ENCODE measurements at places on chromosomes 12 and 14.

- peak; percentile 49 for DNase-seq
These were observed 1.4 kb downstream of the PCK2 start for GRCh38 chr14:24095271-24096068.

GRCh38 chr12:11863478-11863906 lies 207.2 kb upstream of the BCL2L14 start:
- DNase-seq, result no peak

GRCh38 chr12:20220339-20220738 lies 148.0 kb upstream of the PDE3A start:
- DNase-seq, result peak; percentile 11

- no peak for DNase-seq
These were observed 61.6 kb downstream of the SH2B3 start for GRCh38 chr12:111467092-111467856.

DNA sequence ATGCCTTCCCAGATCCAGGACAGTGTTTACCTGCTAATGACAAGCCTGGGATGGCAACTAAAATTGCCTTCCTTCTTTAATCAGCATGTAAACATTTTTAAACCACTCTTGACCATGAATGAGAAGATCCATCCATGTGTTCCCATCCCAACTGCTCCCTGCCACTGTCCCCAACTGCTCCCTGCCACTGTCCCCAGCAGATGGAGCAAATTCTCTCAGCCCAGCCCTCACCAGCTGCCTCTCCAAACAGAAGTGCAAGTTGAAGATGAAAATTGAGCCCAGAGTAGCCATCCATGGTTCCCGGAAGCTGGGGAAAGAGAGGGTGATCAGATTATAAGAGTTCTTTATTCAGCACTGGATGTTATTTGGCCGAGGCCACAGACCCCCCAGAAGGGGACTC lies 133.1 kb downstream of the SLC15A4 start:
- DNase-seq, result no peak

DNA sequence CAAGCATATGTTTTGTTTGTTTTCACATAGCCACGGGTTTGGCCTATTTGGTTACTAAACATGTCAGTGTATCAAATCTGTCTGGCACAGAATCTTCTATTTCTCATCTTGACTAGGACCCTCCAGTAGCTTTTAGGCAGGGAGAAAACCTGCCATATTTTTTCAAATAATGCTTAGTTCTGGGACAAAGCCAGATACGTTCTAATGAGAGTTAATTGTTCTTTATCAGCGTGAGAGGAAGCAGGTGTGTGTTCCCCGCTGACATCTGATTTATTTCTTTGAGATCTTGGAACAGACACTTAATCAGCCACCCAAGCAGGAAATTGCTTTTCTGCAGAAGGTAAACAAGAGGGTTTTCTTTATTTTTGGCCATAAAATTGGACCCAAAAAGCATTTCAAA lies 54.8 kb downstream of the GOLGA5 start:
- DNase-seq, result no peak

GRCh38 chr14:57501039-57501557 lies 7.4 kb upstream of the CCDC198 start:
- no peak for DNase-seq

GRCh38 chr12:73181244-73181643 lies 909.1 kb downstream of the TRHDE start:
- no peak for DNase-seq

DNA sequence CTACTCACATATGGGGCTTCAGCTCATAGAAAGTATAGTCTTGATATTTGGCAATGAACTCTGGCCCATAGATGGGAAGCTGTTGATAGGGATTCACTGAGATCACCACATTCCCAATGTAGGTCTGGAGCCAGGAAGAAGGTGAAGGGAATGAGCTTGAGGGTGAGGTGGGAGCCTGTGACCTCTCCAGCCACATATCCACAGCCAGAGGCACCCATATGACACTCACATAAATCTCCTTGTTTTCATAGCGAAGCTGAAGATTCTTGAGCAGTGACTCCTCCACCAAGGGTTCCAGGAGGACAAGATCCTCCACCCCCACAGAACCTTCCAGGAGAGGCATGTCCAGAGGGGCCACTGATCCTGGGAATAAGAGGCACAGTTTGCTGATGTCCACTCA lies 1.9 kb downstream of the MYO1A start:
- peak; percentile 20 for DNase-seq

DNA sequence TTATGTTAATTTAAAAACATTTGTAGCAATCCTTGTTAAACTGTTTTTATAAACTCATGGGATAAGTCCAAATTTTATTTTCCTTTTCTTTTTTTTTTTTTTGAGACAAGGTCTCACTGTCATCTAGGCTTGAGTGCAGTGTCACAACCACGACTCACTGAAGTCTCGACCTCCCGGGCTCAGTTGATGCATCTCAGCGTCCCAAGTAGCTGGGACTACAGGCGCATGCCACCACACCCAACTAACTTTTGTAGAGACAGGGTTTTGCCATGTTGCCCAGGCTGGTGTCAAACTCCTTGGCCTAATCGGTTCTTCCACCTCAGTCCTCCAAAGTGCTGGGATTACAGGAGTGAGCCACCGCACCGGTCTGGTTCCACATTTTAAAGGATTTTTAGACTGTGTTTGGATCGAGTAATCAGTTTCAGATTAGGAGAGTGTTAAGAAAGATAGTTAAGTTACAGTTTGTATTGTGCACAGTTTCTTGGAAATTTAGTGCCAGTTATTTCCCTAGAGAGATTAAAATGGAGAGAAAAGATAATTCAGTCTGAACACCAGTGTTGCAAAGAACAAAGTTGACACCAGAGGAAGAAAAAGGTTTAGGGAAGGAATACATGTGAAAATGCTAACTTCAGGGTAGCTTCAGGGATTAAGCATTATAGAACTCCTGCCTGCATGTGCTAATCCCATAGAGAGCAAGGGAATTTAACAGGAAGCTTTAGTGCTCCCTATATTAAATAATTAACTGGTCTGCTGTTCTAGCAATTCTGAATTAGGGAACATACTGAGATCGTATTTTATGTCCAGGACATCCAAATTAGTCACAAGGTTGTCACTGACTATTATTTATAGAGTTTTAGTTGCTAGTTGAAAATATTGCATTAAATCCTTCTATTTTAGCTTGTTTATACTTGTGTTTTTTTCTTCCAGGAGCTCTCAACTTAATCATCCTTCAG lies 10.1 kb downstream of the RAP1B start:
- DNase-seq, result no peak

GRCh38 chr12:54161481-54162437 lies 27.0 kb downstream of the SMUG1 start:
- no peak for DNase-seq

DNA sequence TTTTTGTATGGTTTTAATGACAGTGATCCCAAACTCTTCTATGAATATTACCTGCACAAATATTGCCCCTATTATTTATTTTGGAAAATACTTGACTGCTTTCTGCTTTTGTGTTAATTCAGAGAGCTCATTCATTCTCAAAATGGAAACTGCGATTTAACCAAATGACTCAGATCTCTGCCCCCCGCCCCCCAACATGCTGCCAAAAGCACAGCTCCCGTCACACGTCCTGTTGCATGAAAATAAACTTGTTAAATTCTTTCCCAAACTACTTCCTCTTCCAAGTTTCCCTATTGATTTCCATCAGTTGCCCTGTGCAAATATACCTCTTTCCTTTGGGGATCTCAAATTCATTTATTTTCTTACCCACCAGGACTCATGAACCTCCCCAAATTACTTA lies 18.0 kb upstream of the NRDE2 start:
- DNase-seq, result no peak

- no peak for DNase-seq
These were observed 37.2 kb downstream of the GABARAPL1 start for GRCh38 chr12:10249690-10250455.

DNA sequence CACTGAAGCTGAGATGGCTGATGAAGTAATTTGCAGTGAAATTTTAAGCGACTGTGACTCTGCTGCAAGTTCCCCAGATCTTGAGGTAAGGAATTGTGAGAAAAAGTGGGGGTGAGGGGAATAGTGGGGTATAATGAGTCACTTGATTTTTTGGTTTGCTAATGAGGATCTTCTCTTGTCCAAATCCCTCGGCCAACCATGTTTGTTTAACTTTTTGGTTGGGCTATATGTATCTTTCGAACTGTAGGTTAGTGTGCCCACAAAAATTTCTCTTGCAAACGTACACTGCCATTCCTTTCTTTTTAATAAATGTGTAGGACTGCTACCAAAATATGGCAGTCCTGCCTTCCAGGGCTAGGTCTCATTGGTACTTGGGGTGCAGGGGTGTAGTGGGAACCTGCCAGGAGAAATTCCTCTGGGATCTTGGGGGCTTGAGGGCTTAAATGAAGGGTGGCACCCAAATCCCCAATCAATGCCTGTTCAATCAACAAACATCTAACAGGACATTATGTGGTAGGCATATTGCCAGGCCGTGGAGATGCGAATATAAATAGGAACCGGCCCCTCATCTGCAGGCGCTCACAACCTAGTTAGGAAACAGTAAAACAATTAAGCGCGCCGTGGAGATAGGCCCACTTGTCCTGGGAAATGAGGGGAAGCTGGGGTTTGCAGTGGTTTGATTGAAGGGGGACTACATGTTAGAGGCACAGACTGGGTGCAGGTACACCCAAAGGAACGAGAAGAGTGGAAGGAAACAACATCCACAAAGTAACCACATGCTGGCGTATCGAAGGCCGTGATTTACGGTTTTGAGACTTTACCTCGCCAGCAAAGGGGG lies 1.3 kb upstream of the PABPN1 start:
- DNase-seq, result no peak

DNA sequence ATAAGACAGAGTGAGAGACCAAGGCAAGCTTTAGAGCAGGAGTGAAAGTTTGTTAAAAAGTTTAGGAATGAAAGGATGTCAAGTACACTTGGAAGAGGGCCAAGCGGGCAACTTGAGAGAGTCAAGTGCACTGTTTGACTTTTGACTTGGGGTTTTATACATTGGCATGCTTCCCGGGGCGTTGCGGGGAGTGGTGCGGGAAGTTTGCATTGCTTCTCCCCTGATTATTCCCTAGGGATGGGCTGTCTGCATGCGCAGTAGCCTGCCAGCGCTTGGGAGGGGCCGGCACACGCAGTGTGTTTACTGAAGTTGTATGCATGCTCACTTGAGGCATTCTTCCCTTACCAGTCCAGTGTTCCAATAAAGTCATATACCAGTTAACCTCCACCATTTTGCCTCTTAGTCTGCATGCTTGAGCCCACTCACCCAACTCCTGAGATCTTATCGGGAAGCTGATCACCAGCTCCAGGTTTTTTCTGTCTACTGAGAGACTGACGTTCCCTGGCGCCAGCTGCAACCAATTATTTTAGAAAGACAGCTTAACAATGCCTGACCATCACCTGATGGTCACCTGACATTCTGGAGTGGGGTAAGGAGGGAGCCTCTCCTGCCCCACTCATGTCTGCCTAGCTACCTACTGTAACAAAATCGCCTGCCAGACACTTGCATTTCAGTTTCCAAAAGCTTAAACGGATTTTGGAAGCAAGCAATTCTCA lies 53.2 kb downstream of the DACT1 start:
- DNase-seq, result no peak

GRCh38 chr12:66742508-66743367 lies 63.9 kb upstream of the GRIP1 start:
- DNase-seq, result no peak

DNA sequence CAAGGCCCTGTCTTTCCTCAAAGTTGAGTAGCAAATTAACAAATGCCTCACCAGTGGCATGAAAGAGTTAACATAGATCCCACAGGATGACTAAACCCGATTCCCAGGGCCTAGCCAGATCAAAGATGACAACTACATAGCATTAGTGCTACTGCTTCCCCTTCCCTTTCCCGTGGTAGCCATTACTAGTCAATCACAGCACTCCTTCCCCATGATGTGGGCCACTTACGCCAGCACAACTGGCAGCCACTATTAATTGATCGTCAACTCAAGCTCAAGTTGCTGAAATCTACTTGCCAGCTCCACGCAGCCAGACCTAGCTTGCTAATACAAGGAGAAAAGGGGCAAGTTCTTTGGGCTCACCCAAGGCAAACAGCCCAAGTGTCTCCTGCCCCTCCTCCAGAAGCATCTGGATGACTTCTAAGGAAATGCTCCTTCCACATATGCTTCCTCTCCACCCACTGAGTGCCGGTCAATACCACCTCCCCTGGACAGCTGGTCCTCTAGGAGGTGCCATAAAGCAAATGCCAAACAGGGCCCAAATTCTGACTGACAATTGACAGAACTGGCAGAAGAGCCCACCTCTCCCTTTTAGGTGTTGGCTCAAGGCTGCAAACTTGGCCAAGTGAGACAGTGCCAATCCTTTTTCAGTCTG lies 72.6 kb downstream of the NUAK1 start:
- DNase-seq, result peak; percentile 33

- no peak for DNase-seq
These were observed 108.1 kb upstream of the G2E3 start for GRCh38 chr14:30450631-30451545.

DNA sequence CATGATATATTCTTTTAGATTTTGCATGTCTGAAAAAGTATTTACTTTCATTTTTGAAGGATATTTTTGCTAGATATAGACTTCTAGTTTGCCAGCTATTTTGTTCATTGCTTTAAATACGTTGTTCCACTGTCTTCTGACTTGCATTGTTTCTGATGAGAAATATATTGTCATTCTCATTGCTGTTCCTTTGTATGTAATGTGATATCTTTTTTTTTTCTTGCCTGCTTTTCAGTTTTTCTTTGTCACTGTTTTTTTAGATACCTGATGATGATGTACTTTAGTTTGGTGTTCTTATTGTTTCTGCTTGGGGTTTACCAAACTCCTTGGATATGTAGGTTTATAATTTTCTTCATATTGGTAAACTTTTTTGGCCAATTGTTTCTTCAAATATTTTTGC lies 107.9 kb downstream of the SNAPC1 start:
- no peak for DNase-seq

- no peak for DNase-seq
These were observed 13.0 kb upstream of the FMNL3 start for GRCh38 chr12:49720214-49720613.

DNA sequence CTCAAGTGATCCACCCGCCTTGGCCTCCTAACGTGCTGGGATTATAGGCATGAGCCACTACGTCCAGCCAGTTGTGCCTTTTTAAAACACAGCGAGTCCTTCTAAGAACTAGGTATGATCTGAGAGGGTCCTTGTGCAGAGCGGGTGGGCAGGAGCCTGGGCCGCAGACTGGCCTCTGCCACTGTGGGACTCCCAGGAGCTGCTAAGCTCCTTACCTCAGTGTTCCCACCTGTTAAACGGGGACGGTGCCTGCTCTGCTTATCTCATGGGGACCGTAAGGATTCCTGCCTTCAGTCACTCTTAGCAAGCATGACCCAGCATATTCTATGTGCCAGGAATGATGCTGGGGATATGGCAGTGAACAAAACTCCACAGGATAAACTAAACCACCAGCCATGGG lies 136.9 kb downstream of the RBM19 start:
- no peak for DNase-seq

Data from RCC 7860 (cell line).